ENCODE measurements at places on chromosomes 7 and 10.

- no peak for ATAC-seq
Observed at GRCh38 chr7:134792968-134793367, 13.5 kb downstream of the CALD1 start.

DNA sequence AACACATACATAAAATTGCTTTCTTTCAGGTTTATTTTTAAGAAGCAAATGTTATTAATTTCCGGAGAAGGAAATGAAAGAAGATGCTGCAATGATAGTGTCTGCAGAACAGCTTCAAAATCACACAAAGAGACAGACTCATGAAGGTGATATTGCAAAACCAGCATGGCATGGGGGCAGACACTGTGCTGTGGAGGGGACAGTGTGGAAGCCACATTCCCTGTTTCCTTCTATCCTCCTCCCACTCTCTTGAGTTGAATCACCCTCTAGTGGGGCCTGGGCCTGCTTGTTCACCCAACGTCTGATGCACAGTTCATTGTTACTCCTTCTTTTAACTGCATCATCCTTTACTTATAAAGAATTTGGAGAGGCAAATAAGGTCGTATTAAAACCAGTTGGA, 104.0 kb upstream of the INSIG1 start:
- ATAC-seq = no peak

- no peak for ATAC-seq
Observed at GRCh38 chr7:97623333-97623732, 108.6 kb upstream of the TAC1 start.

DNA sequence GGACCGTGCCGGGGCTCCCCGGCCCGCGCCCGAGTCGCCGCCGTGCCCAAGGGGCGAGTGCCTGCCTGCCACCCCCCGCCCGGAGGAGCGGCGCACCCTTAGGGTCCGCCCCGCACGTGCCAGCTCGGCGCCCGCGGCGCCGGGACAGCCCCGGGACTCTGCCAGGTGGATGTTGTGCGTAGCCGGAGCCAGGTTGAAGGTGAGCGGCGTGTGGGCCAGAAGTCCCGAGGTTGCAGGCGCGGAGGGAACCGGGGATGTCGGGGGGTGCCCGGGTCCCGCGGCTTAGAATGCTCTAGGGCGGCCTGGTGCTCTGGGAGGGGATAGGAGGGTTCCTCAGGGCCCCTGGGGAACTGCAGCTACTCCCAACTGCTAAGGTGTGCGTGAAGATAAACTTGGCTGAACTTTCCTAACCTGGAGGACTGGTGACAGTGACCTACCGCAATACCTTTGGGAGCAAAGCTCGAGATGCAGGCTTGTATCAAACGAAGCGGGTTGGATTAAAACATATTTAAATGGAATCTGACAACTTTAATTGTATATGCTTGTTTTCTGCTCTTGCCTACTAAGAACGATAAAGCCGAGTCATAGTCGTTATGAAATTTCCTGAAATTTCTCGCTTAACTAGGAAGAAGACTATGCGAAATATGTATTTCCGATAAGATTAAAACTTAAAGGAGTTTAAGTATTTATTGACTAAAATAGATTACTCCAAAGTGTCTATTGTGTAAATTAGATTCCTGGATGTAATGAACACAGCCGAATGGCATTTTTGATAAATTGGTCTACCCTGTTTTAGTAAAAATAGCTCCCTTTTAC, at the start of gene CUX1:
Gene CUX1 (plus strand): TSS at position 156 of the 816 bp plus-strand sequence. CDS start 14 bp downstream, at position 170.
- ATAC-seq = peak; percentile 41

DNA sequence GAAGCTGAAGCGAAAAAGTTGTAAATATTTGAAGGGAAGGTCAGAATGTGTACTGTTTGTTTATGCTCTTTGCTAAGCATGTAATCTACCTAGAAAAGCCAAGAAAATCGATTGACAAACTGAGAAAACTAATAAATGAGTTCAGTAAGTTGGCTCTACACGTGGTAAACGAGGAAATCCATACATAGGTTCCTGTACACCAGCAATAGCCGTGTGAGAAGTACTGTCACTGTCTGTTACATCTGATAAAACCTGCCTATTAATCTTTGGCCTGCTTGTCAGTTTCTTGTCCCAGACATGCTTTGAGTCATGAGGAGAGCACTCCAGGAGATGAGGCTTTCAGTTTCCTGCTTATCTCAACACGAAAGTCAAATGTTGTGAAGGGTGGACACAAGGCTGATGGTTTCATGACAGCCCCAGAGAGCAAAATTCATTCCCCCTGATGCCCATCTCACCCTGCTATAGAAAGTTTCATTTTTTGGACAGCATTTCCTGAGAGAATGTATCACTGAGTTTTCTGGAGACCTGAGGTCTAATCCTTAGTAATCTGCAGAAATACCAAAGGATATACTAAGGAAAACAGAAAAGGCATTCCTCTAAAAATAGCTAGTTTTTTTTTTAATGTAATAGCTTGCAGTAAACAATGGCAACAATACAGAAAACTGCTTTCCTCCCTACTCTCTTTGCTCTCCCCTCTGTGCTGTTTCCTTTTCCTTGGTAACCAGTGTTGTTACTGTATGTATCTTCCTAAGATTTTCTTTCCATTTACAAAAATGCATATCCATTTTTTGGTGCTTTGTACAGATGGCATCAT, 18.8 kb downstream of the BMPR1A start:
- ATAC-seq = no peak

GRCh38 chr7:124686543-124687171, 78.9 kb downstream of the GPR37 start:
- no peak for ATAC-seq

GRCh38 chr10:33025039-33025438, 67.0 kb upstream of the ITGB1 start:
- ATAC-seq = peak; percentile 15

DNA sequence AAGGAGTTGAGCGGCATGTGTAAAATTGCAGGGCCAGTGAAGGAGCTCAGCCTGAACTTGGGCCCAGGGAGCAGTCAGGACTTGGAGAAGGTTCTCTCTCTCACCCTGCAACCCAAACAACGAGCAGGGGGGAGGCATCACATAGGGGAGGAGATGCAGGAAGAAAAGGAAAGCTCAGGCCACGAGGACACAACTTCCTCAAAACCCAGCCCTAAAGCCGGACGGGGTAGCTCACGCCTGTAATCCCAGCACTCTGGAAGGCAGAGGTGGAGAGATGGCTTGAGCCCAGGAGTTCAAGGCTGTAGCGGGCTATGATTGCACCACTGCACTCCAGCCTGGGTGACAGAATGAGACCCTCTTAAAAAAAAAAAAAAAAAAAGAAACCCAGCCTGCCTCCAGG, 629.1 kb downstream of the PARD3 start:
- ATAC-seq = no peak

DNA sequence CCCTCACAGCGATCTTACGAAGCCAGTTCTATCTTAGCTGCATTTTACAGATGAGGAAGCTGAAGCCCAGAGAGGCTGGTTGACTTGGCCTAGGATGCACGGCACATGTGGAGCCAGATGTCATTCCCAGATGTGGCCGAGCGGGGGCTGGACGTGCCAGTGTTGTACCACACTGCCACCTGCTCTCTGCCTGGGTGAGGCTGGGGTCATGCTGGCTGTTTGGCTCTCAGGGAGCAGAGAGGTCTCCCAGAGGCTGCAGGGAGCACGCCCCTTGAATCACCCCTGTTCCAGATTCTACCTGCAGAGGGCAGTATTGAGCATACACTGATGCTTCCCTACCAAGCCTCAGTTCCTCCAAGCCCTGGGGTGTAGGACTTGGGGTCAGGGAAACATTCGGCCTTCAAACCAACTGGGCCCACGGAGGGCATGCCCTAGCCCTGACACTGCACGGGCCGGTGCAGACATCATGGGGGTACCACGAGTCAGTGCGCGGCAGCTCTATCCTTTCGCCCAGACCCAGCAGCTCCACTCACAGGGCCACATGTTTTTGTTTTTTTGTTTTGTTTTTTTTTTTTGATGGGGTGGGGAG, 3.8 kb upstream of the GTF2IRD1 start:
- peak; percentile 27 for ATAC-seq

DNA sequence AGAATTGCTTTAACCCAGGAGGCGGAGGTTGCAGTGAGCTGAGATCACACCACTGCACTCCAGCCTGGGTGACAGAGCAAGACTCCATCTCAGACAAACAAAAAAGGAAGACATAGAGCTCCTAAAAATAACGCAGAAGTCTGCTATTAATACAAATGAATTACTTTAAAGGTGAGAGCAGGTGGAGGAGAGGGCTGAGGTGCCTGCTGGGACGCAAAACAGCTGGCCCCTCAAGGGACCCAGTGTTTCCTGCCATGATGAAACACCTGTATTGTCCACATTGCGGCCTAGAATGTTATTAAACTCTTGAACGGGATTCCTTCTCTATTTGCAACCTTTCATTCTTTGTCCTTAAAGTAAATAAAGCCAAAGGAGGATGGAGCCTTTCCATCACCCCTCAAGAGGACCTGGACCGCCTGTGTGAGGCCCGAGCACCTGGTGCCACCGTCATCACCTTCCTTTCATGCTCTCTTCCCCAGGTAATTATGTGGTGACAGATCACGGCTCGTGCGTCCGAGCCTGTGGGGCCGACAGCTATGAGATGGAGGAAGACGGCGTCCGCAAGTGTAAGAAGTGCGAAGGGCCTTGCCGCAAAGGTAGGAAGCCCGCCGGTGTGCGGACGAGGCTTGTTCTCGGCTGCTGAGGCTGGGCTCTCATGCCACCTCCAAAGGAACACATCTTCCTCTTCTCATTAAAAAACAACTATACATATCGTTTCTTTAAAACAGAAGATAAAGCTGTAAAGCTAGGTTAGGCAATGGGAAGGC, 136.7 kb downstream of the EGFR start:
- ATAC-seq = no peak

DNA sequence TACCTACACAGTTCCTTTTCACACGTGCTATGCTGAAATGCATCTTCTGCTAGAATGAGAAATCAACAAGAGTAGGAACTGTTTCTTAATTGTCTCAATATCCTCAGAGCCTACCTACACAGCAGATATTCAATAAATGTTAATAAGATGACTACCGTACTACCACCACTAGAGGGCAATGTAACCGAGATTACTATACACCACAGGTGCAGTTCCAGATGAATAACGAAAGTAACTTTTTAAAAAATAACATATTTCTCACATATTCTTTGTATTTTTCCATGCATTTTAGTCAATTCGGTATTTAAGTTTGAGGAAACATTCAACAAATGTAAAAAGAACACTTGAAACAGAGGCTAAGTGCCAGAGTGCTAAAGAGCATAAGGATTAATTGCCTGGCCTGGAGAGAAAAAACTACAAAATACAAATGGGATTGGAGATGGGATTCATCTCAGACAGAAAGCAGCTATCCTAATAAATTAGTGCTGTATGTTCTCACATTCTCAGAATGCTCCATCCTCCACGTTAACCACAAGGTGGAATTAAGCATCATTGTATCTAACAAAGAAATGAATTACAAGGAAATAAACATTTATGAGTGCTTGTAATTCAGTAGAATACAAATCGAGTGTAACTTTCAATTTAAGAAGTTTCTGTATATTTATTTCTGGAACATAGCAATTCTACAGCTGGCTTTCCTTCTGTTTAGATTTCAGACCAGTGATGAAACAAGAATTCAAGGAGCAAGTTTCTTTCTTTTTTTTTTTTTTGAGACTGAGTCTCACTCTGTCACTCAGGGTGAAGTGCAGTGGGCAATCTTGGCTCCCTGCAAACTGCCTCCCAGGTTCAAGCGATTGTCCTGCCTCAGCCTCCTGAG, 20.3 kb upstream of the HECTD2 start:
- ATAC-seq = peak; percentile 84

DNA sequence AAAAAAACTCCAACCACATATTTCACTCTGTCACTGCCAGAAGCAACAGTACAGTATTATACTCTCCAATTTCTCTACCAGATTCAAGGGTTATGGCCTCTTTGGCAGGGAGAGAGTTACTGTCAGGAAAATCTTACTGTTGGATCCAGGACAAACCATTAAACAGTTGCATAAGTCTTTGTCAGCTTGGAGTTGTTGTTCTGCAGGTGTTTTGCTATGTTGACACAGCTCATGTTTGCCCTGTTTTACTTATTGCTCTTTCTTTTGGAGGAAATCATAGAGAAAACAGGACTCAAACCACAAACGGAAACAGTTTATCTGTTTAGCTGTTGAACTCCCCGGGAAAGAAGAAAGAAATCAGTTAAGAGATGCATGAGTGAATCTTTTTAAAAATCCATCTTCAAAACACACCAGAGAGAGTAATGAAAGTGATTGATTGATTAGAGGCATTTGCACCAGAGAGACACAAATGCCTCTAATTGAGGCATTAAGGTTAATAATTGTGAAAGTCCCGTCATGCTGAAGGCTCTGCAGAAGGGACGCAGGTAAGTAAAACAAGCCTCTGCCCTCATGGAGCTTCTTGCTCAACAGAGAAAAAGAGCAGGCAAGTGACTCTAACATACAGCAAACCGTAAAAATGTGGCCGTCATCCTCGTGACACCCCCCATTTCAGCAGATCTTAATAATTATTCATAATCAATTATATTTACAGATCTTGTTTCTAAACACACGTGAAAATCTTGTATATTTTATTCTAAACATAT, 38.7 kb upstream of the ARHGAP21 start:
- no peak for ATAC-seq

DNA sequence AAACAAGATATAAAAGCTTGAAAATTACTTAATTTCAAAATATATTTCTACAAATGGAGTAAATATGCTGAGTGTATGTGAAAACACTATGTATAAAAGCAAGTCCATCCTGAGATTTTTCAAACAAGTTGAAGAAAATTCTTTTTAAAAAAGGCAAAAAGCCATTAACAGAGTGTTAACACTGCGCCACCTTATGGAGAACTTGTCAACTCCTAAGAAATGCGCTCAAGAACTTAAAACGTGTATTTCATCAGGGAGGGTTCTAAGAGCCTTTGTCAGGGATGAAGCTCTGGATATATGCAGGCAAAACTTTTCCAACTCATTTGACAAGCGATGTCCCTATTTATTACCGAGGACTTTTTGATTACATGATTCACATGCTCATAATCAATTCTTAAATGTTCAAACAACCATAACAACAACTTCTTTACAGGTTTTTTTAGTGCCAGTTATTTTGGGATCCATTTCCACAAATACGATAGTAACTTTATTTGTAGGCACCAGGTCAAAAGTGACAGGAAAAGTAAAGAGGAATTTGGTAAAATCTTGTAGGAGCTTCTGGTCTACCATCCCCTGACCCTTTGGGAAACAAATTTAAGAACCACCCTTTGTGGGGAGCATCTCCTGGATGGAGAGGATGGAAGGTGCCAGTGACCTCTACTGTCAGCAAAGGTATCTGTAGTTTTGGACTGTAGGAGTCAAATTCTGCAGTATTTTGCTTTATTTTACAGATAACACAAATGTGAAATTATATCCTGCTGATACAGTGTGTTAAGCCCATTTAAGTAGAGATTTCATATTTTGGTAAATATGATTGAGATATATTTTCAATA, 23.2 kb downstream of the CALCR start:
- ATAC-seq = no peak

DNA sequence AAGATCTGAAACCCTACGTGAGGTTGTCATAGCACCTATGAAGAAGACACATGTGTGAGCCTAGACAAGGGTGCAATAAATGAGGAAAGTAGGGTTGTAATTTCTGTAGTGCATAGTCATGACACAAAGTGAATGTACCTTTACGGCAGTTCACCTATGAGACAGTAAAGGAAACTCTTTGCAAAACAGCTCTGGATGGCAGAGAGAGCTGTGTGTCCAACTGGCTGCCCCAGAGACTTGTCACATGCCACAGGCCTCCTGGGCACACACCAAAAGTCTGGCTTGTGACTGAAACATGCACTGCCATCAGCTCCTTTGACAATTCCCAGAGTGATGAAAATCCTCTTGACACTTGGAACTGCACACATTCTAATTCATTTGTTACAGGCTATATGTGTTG, 90.7 kb upstream of the NAMPT start:
- ATAC-seq = no peak

GRCh38 chr7:27364344-27364758, 121.7 kb downstream of the EVX1 start:
- no peak for ATAC-seq

GRCh38 chr10:87674943-87675342, 15.3 kb downstream of the PAPSS2 start:
- no peak for ATAC-seq
